ENCODE measurements at places on chromosomes 1 and 21. TPM values are rescaled to one million over a fixed set of nuclear protein-coding genes. Genes with fewer than 3 reads are reported as not detected.

GRCh38 chr1:223403184-223403815 is 10.1 kb downstream of the CCDC185 start:
- DNase-seq: no peak

DNA sequence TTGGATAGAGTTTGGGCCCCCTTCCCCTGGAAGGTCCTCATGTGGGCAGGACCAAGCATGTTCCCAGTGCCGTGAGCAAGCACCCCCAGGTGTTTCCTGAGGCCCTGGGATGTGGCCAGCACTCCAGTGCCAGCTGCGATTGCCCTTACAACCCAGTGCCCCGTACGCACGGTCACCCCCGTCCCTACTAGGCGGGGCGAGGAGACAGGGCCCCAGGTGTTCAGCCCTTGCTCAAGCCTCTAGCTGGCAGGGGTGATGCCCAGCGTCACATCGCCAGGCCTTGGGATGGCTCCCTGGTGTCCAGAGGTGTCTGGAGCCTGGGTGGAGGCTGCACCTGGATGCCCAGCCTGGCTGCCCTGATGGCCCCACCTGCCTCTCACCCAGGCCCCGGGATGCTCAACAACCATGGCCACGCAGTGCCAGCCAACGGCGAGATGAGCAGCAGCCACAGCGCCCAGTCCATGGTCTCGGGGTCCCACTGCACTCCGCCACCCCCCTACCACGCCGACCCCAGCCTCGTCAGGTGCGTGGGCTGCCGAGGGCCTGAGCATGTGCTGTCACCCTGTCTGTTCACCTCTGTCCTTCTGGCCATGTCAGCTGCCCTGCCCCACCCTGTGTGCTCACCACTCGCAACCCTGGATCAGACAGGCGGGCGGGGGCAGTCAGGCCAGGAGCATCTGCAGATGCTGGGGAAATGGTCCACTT is 21.6 kb upstream of the CCDC27 start:
- no peak for DNase-seq

GRCh38 chr21:15514073-15514946 is 215.5 kb upstream of the USP25 start:
- DNase-seq: no peak

DNA sequence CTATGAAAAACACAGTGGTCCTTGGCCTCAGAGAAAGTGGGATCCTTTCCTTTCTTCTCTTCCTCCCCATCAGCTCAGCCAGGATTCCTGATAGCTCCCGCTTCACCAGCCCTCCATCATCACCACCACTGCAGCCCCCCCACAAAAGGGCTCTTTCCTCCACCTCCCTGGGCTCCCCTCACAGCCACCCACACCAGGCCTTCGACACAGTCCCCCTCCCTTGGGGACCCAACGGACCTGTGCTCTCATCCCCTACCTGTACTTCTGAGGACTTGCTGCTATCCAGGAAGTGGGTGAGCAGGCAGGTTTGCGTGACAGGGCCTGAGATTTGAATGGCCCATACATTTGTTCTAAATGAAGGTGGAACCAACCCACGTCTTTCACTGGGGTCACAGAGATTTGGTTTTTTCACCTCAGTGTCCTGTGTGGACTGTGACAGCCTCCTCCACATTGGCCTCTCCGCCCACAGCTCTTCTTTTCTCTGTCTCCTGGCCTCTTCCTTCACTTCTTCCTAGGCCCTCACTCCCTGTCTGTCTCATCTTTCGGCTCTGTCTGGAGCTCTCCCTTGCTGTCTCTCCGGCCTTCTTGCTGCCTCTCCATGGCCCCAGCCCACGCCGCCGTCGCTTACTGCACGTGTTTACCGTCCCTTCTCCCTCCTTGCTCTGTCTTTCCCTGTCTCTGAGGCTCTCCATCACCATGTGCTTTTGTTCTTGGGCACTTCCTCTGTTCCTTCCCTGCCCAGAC is 238.6 kb downstream of the FOXD2 start:
- DNase-seq: no peak

DNA sequence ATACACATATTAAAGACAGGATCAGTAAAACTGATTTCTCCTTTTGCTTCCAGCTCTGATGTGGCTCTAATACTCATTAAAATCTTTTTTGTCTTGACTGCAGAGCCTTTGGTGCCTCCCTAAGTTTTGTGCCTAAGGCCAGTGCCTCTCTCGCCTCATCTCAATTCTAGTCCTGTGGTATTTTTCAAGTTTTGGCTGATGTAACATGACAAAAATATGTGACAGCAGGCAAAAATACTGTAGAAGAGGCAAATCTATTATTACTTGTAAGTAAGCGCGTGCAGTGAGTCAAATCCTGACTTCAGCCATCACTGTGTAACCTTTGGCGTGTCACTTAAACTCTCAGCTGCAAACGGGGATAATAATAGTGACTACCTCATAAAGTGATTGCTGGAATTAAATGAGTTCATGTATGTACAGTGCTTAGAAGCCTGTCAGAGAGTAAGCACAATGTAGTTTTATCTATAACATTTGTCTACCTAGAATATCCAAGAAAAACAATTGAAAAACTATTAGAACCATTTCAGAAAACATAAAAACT is 74.0 kb downstream of the MAB21L3 start:
- no peak for DNase-seq

- DNase-seq: no peak
Measured at GRCh38 chr1:37483785-37484184, 9.4 kb downstream of the ZC3H12A start.

GRCh38 chr21:43866260-43866629 is 1.2 kb downstream of the AGPAT3 start:
- no peak for DNase-seq

GRCh38 chr1:234979296-234980279 is 149.0 kb downstream of the TOMM20 start:
- DNase-seq: no peak

- DNase-seq: no peak
Measured at GRCh38 chr1:240128366-240128765, 36.7 kb downstream of the FMN2 start.

DNA sequence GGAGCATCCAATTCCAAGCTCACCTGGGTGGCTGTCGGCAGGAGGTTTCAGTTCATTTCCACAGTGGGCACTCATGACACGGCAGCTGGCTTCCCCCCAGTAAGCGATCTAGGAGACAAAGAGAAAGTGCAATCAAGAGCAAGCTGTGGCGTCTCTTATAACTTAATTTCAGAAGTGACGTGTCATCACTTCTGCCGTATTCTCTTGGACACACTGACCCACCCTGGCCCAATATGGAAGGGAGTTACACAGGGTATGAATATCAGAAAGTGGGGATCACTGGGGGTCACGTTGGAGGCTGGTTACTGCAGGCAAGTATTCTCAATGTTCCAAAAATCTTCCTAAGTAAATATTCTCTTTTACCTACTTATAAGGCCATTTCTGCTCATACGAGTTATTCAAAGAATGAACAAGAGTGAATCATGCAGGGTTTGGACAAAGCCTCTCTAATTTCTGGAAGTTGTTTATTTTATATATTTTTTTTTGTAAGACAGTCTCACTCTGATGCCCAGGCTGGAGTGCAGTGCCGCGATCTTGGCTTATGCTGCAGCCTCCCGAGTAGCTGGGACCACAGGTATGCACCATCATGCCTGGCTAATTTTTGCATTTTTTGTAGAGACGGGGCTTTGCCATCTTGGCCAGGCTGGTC is 46.5 kb upstream of the GREM2 start:
- DNase-seq: no peak

DNA sequence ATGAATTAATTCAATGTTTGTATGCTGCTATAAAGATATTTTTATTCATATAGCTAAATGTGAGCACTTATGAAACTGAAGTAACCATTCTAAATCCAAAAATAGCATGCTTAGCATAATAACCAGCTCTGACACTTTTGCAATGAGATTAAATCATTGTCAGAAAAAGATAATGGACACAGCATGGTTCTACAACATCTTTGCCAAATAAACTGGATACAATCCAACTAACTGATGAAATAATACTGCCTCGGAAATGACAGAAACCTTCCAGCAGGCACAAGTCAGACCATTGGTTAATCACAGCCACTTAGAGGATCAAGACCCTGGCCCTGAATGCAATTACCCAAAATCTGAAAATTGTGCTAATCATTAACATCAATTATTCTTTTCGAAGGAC is 592.7 kb upstream of the ADGRL4 start:
- DNase-seq: no peak

GRCh38 chr1:115565353-115565752 is 76.4 kb upstream of the VANGL1 start:
- DNase-seq: no peak

- peak; percentile 19 for DNase-seq
Measured at GRCh38 chr1:240813720-240814119, 201.8 kb upstream of the GREM2 start.

- DNase-seq: no peak
Measured at GRCh38 chr21:46124926-46125845, 27.3 kb downstream of the COL6A2 start.

VSIG8 gene
- total RNA-seq: 0.57 TPM

B3GALT2 gene
- not detected for total RNA-seq

HYI gene
- total RNA-seq: 79.4 TPM

CLEC20A gene
- not detected for total RNA-seq

CCDC24 gene
- 31.2 TPM for total RNA-seq

All from Caki2 (cell line).